ENCODE measurements at places on chromosomes 1 and 21.
A peak's percentile ranks its signal among the peaks of the same experiment; 100 is the strongest.

GRCh38 chr1:156677616-156678596 is 699 bp upstream of the NES start:
- no peak for DNase-seq

DNA sequence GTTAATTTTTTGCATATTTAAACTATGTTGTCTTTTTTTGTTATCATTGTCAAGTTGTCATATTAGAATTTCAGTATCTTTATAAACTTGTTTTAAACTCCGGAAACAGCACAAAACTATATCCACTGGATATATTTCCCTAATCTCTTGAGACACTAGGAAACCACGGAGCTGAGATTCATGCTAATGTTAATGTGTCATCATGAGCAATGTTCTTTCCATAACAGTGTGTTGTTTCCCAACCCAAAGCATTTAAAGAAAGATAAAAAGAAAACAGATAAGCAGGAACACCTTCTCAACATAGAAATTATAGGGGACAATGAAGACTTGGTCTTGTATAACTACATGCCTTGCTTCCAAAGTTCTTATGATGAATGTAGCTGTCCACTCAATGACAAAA is 626.2 kb upstream of the TMPRSS15 start:
- DNase-seq, result peak; percentile 3

DNA sequence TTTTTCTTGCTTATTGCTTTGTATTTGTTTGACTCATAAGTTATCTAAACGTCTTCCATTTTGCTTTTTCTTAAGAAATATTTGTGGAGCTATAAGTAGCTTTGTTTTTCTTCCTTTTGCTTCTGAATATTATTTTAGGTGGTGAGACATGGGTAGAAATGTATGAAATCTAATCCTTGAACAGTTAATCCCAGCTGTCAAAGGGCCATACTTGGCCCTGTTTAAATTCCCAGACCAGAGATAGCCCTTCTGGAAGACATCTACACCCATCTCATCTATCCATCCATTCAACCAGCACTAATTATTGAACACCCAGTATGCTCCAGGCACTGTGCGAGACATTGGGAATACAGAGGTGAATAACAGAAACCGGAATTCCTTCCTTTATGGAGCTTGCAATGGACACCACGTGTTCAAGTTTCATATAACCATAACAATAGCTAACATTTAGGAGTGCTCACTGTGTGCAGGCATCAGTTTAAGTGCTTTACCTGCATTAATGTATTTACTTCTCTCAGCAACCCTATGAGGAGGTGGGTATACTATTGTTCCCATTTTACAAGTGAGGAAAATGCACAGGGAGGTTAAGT is 8.7 kb downstream of the TACSTD2 start:
- no peak for DNase-seq

DNA sequence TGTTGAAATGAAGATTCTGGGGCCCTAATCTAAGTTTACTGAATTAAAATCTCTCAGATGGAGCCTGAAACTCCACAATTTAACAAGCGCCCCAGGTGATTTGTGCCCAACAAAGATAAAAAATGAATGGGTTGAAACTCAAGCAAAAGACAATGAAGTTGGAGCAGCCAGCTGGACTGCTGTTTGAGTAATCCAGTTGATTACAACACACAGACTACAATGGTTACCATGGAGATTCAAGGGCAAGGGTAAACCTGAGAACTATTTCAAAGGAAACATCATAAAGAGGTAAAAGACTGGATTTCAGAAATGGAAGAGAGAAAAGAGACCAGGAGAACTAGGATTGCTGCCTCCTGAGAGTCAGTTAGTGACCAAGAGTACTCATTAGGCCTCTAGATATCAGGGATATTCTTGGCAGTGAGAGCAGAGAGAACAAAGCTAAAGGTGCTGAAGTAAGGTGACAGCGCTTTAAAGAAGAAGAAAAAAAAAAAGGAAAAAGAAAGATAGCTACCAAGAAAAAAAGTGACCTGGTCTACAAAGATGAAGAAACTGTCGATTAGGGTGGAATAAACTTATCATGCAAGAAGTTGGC is 44.5 kb downstream of the LRRC53 start:
- DNase-seq, result no peak

DNA sequence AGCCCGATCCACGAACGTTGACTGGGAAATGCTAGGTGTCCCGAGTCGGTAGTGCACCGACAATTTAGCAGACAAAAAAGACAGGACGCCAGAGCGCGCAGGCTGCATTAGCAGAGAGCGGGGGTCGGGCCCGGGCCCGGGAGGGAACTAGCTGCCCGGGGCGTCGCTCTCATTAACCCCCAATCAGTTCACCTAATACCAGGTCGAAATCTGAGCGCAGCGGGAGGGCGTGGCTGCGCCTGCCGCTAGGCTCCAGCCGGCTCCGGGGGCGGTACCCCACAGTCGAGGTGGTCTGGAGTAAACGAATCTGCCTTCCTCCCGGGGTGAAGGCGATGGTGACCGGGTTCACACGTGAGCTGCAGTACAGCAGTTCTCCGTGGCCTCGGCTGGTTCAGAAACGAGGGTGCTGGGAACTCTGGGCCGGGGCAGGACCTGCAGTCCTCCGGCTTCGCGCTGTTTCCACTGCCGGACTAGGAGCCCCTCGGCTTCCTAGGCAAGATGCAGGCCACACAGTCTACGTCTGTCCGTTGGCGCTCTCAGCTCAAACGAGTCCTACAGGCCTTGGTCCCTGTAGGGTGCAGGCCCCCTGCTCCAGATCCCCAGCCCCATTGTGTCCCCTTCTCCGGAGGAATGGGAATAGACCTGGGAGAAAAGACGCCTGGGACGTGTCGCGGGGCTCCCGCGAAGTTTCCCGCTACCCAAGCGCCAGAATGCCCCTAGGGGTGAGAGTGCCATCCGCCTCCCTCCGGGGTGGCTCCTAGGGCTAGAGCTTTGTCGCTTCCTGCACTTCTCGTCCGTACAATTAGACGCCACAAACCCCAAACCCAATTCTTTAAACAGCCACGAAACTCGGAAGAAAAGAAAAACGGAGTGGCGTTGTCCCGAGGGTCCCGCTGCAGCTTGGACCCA is 2.0 kb downstream of the GFI1 start:
- no peak for DNase-seq

DNA sequence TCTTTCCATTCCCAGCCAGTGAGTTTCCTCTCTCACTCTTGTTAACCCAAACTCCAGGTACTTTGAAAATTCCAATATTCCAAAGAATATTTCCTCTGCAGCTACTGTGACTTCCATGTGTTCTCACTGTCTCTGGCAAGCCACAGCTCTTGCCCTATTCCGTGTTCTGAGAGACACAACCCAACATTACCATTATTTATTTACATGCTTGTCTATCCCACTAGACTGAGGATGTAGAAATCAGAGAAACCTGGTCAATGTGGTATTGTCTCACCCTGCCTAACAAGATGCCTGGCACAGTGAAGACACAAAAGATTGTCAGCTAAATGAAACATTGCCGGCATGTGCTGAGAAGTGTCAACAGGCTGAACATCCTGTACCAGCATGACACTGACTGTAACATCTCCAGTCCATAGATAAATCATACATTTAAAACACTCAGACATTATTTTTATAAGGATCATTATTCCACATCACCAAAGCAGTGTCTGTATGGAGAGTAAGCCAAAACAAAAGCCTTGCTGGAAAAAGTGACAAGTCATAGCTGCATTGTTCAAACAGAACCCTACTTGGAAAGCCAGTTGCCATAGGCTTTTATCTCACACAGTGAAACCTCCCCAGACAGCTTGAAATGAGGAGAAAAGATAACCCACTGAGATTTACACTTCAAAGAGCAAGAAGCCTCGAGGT is 72.3 kb downstream of the SIPA1L2 start:
- no peak for DNase-seq
